ENCODE measurements at places on chromosomes 4 and X.

DNA sequence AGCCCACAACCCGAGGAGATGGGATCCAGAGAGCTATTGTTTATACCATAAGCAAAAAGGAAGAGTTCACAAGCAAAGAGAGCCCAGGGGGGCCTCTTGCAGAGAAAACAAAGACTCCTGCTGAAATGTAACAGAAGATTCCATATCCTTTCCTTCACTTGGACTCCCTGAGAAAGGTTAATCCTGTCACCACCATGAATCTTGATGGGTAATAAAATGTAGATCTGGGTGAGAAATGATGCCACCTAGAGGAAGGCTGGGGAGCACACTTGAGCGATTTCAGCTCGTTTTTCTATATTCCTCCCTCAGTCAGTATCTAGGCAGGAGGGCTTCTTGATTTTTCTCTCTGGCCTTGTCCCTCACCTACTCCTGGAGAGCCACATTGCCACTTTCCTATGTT lies 10.2 kb upstream of the KCNE5 start:
- peak; percentile 35 for DNase-seq

GRCh38 chr4:101348995-101349800 lies 1.9 kb upstream of the PPP3CA start:
- no peak for DNase-seq

DNA sequence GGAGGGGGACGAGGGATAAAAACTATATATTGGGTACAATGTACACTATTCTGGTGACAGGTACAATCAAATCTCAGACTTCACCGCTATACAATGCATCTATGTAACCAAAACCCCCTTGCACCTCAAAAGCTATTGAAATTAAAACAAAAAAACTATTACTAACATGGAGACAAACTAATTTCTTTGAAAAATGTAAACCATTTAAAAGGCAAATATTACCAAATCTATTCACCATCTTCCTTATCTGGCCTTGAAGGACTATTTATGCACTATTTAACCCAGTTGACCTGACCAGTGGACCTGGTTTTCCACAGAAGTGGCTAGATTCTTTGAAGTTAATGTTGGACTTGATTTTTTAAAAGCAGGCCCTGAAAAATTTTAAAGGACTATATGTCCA lies 212.3 kb upstream of the RPS6KA3 start:
- DNase-seq = no peak

- no peak for DNase-seq
Observed at GRCh38 chr4:26763648-26764047, 97.0 kb upstream of the STIM2 start.

DNA sequence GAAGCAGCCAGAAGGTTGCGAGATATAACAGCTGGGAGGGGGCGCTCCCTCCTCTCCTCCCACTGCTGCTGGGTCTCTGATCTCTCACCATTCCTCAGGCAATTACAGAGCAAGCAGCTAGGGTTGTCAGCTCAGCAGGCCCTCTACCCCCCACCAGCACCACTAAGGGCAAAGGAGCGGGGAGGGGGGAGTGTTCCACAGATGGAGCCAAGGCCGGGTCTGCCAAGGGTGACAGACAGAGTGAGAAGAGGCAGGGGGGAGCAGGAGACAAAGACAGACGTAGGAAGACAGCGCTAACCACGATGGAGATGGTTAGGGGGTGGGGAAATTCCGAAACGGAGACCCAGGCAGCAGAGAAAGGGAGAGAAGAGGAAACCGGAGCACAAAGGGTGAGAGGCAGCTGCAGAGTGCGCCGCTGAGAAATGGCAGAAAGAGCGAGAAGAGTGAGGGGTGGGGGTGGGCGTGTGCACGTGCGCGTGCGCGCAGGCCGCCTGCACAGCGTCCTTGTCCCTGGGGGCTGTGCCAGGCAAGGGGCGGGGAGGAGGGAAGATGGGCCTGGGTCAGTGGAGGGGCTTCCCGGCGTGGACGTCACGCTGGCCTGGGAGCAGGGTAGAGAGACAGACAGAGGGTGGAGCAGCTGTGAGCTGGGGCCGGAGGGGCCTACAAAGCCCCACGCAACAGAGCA lies 6.9 kb downstream of the L1CAM start:
- DNase-seq = peak; percentile 61

DNA sequence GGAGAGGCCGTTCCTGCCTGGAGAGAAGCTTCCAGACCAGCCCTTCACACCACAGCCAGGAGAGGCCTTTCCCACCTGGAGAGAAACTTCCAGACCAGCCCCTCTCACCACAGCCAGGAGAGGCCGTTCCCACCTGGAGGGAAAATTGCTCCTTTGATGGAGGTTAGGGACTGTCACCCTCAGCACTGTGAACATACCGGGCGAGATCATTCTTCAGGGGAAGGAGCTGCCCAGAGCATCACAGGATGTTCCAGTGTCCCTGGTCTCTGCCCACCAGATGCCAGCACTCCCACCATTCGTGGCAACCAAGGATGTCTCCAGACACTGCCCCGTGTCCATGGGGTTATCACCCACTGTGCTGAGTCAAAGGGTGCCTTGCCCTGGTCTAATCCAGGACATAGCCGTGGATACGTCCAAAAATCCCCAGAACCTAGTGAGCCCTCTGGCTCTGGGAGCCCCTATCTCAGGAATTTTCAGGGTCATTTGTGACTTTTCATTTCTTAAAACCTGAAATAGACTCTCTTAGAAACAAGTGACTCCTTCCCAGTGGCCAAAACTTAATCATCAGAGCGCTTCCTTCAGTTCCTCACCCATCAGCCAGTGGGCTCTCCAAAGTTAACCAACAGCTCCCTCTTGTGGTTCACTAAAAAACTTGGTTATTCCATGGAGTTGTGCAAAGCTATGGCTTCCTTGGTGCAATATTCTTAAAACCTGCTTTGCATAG lies 80.2 kb downstream of the CRMP1 start:
- no peak for DNase-seq

DNA sequence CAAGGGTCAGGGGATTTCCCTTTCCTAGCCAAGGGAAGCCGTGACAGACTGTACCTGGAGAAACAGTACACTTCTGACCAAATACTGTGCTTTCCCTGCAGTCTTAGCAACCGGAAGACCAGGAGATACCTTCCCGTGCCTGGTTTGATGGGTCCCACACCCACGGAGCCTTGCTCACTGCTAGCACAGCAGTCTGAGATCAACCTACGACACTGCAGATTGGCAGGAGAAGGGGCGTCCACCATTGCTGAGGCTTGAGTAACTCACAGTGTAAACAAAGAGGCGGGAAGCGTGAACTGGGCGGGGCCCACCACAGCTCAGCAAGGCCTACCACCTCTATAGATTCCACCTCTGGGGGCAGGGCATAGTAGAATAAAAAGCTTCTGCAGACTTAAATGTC lies 48.7 kb upstream of the SRD5A3 start:
- no peak for DNase-seq

GRCh38 chrX:16212024-16212423 lies 44.7 kb downstream of the MAGEB17 start:
- no peak for DNase-seq

GRCh38 chr4:65670331-65671031 lies at the start of gene EPHA5:
Gene EPHA5, minus strand, starts transcription at chr4:65670489. Its CDS starts 747 bp downstream, at chr4:65669742.
- peak; percentile 92 for DNase-seq

DNA sequence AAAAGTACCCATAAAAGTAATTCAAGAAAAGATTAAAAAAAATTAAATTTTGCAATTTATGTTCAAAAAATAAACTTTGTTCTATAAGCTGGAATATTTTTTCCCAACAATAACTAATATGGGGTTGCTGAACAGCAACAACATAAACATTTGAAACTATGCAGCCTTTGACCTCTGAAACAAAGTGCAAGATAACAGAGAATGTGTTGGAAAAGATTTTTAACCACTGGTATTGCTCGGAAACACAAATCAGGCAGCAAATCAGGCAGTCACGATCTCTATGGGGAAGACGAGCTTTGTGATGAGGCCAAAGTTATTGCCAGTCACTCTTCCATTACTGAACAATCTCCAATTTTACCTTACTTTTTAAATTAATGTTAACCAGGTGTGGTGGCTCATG lies 332.1 kb downstream of the PABPC4L start:
- no peak for DNase-seq

GRCh38 chr4:5707778-5708448 lies 446 bp downstream of the EVC2 start:
- peak; percentile 57 for DNase-seq

GRCh38 chrX:48894891-48895290 lies 2.7 kb downstream of the TIMM17B start:
- no peak for DNase-seq
